Naive thymus-derived CD8-positive, alpha-beta T cell (primary cell): ENCODE measurements at places on chromosomes 4 and X.

DNA sequence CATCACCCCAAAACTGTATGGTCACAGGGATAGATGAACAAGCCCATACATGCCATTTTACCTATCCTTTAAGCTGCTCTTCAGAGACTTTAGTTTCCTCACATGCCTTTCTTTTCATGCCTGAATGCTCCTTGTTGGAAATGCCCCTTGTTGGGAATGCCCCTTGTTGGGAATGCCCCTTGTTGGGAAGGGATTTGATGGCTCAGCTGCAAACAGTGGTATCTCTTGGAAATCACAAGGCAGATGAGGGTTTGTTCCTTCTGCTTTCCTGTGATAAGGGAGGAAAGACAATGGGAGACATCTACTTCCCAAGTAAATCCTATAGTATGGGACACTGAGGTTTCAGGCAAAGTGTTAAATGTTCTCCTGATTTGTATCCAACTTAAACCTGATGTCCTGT, 11.5 kb downstream of the CXCL2 start:
- peaks cover 3% of the 10 kb centered on the region for H3K27me3 ChIP-seq
- no peaks in the 10 kb centered on the region for H3K36me3 ChIP-seq
- DNase-seq: no peak
- H3K27ac ChIP-seq: no peak overlapping the region
- no peaks in the 10 kb centered on the region for H3K4me1 ChIP-seq

DNA sequence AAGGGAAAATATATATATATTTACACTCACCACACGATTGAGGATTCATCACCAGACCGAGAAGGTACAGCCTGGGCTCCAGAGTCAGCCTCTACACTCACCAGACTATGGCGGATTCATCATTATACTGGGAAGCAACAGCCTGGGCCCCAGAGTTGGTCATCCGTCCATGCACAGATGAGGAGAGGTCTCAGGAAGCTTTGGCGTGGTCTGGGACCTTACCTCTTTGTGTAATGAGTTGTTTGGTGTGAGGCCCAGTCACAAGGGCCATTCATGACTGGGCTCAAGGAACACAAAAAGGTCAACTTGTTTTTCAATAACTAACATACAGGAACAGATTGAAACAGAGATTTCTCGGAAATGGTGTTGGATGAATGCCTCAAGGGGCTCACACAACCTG, 926.1 kb downstream of the FAM133A start:
- no peaks in the 10 kb centered on the region for H3K4me1 ChIP-seq
- no peak for DNase-seq
- H3K36me3 ChIP-seq: no peaks in the 10 kb centered on the region
- H3K27me3 ChIP-seq: no peaks in the 10 kb centered on the region
- no peak overlapping the region for H3K4me3 ChIP-seq

DNA sequence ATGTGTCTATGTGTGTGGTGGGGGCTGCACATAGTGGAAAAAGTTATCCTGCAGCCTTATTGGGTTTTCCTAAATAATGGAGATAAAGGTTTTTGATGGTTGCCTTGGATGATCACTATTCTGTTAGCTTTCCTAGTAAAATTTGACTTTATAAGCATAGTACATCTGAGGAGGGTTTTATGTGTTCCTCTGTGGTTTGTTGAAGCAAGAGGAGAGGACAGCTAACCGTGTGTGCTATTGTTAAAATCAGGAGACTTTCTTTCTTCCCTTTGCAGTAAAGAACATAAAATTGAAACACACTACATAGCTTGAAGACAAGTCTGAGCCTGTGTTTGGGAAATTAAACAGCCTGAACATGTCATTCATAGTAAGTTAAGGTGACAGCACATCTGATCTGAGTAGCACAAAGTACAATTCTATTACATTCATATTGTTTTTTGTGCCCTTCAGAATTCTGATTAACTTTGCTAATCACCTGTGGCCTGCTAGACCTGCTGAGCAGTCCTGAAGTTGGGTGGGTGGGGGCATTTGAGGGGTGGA, 36.8 kb downstream of the C4orf51 start:
- no peak overlapping the region for H3K4me3 ChIP-seq
- peaks cover 14% of the 10 kb centered on the region for H3K4me1 ChIP-seq
- H3K27me3 ChIP-seq: peaks cover 5% of the 10 kb centered on the region

DNA sequence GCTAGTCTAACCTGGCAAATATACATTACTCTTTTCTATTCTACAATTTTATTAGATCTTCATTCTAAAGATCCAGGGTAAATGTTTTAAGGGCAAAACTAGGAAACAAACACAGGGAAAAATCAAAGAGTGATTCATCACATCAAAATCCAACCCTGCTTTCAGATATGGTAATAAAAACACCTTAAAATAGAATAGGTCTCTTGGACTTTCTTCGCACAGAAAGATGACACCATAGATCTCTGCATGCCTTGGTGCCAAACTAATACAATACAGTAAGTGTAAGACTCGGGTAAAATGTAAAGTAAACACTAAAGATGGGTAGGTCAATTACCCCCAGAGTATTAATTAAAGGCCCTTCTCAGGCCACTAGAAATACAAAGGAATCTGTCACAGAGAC, 34.2 kb downstream of the LDB2 start:
- H3K27ac ChIP-seq: no peak overlapping the region
- H3K36me3 ChIP-seq: no peaks in the 10 kb centered on the region
- DNase-seq: no peak
- H3K4me1 ChIP-seq: no peaks in the 10 kb centered on the region
- H3K4me3 ChIP-seq: no peak overlapping the region
- H3K27me3 ChIP-seq: no peaks in the 10 kb centered on the region

GRCh38 chrX:21947671-21948070, 7.2 kb downstream of the SMS start:
- H3K4me3 ChIP-seq: no peak overlapping the region
- no peaks in the 10 kb centered on the region for H3K27me3 ChIP-seq
- peaks cover 13% of the 10 kb centered on the region for H3K4me1 ChIP-seq
- no peak overlapping the region for H3K27ac ChIP-seq
- no peak for DNase-seq
- no peaks in the 10 kb centered on the region for H3K36me3 ChIP-seq

DNA sequence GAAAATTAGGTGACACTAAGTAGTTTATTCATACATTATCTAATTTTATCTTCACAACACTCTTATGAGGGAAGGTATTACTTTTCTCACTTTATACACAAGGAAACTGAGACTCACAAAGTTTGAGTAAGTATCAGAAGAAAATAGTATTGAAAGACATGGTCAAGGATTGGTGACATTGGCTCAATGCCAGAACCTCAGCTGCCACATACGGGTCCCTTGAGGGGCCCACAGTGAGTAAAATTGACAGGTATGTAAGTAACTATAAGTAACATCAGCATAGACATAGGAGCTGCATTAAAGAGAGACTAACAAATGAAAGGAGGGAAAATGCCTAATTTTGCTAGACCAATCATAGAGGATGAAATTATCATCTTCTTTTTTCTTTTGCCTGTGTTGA, 134.1 kb downstream of the COX18 start:
- no peak overlapping the region for H3K4me3 ChIP-seq
- H3K4me1 ChIP-seq: no peaks in the 10 kb centered on the region
- no peak for DNase-seq

DNA sequence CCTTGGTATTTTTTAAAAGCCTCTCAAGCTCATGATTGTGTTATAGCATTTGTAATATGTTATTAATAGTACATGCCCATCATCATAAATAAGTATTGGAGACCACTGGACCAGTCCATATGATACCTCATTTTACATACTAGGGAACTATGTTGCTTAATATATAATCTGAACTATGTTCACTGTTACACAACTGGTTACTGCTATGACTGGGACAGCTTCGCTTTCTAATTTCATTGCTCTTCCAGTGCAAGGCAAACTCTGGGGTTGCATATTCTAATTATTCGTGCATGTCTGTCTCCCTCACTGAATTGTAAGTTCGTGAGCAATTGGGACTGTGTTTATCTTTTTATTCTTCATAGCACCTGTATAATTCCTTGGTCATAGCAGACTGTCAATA, 330.5 kb downstream of the RAPGEF2 start:
- H3K4me3 ChIP-seq: no peak overlapping the region
- peaks cover 7% of the 10 kb centered on the region for H3K27me3 ChIP-seq
- no peaks in the 10 kb centered on the region for H3K36me3 ChIP-seq
- DNase-seq: no peak
- H3K4me1 ChIP-seq: peaks cover 7% of the 10 kb centered on the region

GRCh38 chr4:102139132-102139573, 206.1 kb downstream of the SLC39A8 start:
- no peak overlapping the region for H3K27ac ChIP-seq
- no peaks in the 10 kb centered on the region for H3K27me3 ChIP-seq
- no peak for DNase-seq
- no peaks in the 10 kb centered on the region for H3K4me1 ChIP-seq
- H3K4me3 ChIP-seq: no peak overlapping the region

GRCh38 chr4:86717651-86718050, 123.5 kb downstream of the PTPN13 start:
- H3K27me3 ChIP-seq: no peaks in the 10 kb centered on the region
- H3K4me3 ChIP-seq: no peak overlapping the region
- DNase-seq: no peak
- H3K4me1 ChIP-seq: no peaks in the 10 kb centered on the region

- peak overlapping the region; percentile 68 for H3K4me3 ChIP-seq
- peak overlapping the region; percentile 90 for H3K27ac ChIP-seq
- no peak for DNase-seq
- H3K4me1 ChIP-seq: peaks cover 48% of the 10 kb centered on the region
- peaks cover 7% of the 10 kb centered on the region for H3K36me3 ChIP-seq
Measured at GRCh38 chr4:2923668-2924173, 39.5 kb downstream of the NOP14 start.

DNA sequence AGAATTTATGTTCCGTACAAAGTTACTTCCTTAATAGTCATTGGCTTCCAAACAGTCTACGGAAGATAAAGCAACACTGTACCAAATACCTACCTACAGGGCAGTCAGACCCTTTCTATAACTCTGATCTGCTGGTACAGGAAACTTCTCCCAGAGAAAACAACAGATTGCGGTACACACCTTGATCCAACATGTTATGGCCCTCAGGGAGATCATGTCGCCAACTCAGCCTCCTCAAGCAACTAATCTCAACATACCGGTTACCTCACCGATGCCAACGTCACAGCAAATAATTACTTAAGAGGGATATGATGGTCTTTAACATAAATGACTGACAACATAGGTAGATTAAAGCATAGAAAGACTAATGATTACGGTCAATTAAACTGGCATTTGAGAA, 70.4 kb downstream of the RFC1 start:
- no peak overlapping the region for H3K27ac ChIP-seq
- no peak overlapping the region for H3K4me3 ChIP-seq
- DNase-seq: no peak
- H3K4me1 ChIP-seq: no peaks in the 10 kb centered on the region
- H3K27me3 ChIP-seq: no peaks in the 10 kb centered on the region

GRCh38 chrX:80807992-80808735, 1.5 kb downstream of the BRWD3 start:
- peak; percentile 73 for DNase-seq
- H3K27me3 ChIP-seq: no peaks in the 10 kb centered on the region
- peaks cover 41% of the 10 kb centered on the region for H3K4me1 ChIP-seq

DNA sequence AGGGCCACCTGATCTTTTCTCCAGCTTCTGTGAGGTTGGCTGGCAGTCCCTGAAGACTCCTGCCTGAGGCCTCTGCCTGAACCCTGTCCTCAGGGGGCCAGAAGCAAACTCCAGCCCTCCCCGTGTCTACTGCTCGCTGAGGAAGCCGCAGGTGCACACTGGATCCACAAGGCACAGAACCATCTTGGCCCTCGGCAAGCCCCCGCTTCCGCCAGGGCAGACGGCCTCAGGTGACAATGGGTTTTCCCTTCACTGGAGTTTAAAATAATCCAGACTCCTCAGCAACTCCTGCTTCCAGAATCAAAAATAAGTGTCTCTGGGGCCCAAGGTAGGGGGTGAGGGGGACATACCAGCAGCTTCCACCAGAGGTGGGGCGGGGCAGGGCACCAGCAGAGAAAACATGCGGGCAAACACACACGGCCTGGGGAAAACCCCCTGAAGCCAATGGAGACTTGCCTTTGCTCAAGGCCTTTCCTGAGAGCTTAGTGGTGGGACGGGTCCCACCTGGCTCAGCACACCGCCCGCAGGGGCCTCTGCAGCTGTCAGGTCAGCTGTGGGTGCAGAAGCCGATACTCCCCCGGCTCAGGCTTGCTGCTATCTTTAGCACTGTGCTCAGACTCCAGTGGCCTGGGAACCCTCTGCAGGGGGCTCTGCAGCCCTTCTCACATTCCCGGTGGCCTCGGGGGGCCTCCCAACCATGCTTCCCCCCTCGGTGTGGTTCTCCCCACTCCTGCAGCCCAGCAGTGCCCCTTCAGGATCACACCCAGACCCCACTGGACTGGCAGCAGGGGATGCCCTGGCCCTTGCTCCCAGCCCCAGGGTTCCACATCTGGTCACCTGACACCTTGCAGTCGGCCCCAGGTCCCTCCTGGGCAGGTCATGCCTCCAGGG, 1.9 kb downstream of the MYL5 start:
- H3K27ac ChIP-seq: peak overlapping the region; percentile 58
- H3K27me3 ChIP-seq: no peaks in the 10 kb centered on the region
- H3K36me3 ChIP-seq: no peaks in the 10 kb centered on the region
- peaks cover 4% of the 10 kb centered on the region for H3K4me1 ChIP-seq
- H3K4me3 ChIP-seq: peak overlapping the region; percentile 63

GRCh38 chr4:164261831-164262230, 492.1 kb upstream of the SMIM31 start:
- no peak for DNase-seq
- no peaks in the 10 kb centered on the region for H3K4me1 ChIP-seq
- H3K27me3 ChIP-seq: no peaks in the 10 kb centered on the region
- no peak overlapping the region for H3K27ac ChIP-seq
- no peak overlapping the region for H3K4me3 ChIP-seq

DNA sequence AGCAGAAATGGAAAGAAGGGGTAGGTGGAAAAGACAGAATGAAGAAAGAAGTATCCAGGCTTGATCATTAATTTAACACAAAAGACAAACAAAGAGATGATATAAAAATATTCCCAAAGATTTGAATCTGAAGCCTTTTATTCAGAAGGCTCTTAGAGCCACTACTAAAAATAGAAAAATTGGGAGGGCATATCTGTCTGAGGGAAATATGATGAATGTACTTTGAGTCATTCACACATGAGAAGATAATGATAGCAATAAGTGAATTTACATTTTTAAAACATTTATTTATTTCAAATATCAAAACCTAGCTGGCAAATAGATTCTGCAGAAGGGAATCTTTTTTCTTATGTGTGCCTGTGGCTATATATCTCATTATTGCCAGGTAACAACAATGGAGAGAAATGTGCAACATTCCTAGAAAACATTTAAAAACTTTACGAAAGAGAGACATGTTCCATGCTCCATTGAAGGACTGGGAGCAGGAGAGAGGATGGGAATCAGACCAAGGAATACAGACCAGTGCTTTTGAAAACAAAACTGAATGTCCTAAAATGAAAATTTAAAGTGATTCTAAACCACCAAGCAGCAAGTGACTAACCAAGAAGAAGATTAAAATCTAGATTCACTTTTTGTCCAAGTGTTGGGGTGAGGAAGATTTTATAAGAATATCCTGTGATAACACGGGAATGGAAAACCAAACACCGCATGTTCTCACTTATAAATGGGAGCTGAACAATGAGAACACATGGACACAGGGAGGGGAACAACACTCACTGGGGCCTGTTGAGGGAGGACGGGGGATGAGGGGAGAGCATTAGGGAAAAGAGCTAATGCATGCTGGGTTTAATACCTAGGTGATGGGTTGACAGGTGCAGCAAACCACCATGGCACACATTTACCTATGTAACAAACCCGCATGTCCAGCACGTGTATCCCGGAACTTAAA, 41.2 kb downstream of the ANXA5 start:
- H3K4me1 ChIP-seq: no peaks in the 10 kb centered on the region
- H3K36me3 ChIP-seq: no peaks in the 10 kb centered on the region
- H3K27me3 ChIP-seq: peaks cover 15% of the 10 kb centered on the region
- no peak for DNase-seq
- H3K4me3 ChIP-seq: no peak overlapping the region

GRCh38 chr4:109691411-109691920, 11.8 kb downstream of the CASP6 start:
- peak overlapping the region; percentile 90 for H3K27ac ChIP-seq
- peak overlapping the region; percentile 4 for H3K4me3 ChIP-seq
- no peaks in the 10 kb centered on the region for H3K27me3 ChIP-seq
- no peak for DNase-seq
